ENCODE measurements at places on chromosomes 3 and 15.

DNA sequence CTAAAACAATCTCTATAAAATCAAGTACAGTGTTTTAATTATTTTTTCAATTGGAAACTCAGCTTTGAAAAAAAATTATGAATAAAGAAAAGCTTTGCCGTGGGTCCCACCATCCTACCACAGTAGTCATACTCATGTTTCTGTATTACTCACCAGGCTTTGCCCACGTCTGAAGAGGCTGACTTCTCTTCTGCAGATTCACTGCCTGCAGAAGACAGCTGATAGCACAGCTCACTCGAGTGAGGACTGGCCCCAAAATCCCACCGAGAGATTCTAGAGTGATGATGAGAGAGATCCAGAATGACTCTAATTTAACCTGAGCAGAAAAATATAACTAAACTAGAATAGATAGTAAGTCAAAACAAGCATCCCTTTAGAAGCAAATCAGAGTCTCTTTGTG is 11.9 kb downstream of the C2CD4B start:
- no peak for DNase-seq

GRCh38 chr15:57130956-57131355 is 212.5 kb downstream of the TCF12 start:
- no peak for DNase-seq

- DNase-seq = peak; percentile 54
These were observed 7.7 kb downstream of the CCR5 start for GRCh38 chr3:46378426-46378942.

DNA sequence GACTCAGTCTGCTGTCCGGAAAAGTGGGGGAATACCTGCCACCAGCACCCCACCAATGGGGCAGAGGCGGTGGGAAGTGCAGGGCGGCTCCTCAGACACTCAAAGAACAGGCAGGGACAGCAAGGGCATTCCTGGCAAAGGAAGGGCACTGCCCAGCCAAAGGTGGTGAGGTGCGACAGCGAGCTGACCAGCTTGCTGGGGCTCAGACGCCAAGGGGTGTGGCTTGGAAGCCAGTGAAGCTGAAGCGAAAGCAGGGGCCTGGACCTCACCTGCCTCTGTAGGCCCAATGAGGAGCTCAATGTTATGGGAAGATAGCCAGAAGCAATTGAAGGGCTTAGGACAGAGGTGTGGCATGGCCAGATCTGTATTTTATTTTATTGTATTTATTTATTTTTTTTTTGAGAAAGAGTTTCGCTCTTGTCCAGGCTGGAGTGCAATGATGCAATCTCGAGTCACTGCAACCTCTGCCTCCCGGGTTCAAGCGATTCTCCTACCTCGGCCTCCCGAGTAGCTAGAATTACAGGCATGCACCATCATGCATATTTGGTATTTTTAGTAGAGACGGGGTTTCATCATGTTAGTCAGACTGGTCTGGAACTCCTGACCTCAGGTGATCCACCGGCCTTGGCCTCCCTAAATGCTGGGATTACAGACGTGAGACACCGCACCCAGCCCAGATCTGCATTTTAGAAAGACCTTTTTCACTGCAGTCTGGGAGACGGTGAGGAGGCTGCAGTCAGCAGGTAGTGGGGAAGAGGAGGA is 4.4 kb upstream of the LMAN1L start:
- DNase-seq = no peak

GRCh38 chr15:81054236-81054635 is 53.5 kb downstream of the TLNRD1 start:
- no peak for DNase-seq

DNA sequence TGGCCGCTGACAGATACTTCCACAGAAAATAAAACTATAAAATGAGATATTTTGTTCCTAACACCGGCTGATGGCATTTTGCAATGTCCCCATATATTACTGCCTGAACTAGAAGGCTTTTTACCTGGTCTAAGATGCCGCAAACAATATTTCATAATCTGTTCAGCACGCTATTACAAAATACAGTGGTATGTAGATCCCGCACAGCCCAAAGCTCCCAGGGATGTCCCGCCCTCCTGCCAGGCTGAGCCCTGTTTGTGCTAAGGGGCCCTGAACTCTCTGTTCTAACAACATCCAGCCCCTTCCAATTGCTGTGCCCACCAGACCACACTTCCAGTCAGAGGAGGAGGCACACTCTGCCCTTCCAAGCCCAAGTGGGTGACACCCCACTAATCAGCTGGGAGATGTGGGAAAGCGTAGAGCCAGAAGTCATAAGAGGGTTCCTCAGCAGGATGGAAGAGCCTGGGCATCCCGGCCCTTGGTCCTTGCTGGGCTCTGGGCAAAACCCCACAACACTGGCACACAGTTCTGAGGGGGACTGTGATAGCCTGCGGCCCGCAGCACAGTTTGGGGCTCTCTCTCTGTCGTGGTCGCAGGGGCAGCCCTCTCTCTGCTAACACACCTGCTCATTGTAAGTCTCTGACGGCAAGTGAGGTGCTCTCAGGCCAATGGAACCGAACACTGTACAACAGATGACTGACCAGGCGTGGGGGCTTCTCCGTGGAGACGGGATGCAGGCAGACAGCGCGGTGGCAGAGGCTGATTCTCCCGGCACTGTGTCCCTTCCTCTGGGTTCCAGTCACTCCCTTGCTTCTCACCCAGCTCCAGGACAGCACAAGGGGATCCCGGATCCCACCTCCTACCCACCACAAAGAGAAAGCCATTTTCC is 55.2 kb downstream of the PCSK6 start:
- DNase-seq = no peak

GRCh38 chr15:64809649-64810496 is 15.6 kb downstream of the PIF1 start:
- DNase-seq = peak; percentile 42

DNA sequence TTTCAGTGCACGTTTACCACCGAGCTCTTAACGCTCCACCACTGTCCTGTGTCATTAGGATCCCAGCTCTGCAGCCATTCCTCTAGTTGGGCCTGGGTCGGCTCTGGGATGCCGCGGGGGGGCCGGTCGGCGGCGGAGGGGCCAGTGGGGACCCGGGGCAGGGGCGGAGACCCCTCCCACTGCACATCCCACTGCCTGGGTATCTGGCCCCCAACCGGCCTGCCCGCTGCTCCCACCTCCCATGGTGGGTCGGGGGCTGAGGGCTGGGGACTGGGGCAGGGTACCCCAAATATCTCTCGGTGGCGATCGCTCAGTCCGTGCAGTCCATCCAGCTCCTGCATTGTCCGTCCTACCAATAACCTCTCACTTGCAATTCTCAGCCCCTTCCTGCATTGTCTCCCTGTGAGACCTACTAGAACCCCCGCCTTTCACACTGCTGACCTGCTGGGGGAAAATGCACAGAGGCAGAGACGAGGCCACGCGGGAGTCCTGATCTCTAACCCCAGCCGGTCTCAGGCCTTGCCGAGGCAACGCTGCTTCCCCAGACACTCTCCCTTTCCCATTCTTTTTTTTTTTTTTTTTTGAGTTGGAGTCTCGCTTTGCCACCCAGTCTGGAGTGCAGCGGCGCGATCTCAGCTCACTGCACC is 24.0 kb upstream of the MUC20 start:
- no peak for DNase-seq

DNA sequence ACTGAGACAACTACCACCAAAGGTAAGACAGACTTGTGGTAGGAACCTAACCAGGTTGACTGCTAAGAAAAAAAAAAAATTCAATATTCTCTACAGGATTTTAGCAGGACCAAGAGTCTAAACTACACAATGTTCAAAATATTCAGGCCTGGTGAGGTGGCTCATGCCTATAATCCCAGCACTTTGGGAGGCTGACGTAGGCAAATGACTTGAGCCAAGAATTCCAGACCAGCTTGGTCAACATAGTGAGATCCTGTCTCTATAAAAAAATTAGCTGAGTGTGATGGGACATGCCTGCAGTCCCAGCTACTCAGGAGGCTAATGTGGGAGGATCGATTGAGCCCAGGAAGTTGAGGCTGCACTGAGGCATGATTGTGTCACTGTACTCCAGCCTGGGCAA is 341.6 kb upstream of the WNT5A start:
- no peak for DNase-seq

DNA sequence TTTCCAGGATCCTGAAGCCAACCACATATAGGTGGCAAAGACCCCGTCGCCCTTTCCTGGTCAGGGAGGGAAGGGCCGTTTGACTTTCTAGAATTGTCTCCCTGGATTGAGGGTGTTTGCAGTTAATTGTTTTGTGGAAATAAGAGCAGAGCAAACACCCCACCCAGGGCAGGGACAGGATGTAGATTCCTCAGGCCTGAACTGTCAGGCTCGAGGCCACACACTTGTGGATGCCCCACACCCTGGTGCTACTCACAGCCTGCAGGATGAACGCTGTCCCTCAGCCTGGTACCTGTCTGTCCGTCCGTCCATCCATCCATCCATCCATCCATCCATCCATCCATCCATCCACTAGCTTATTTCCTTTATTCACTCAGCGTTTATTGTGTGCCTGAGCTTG is 29.9 kb upstream of the FLNB start:
- no peak for DNase-seq

DNA sequence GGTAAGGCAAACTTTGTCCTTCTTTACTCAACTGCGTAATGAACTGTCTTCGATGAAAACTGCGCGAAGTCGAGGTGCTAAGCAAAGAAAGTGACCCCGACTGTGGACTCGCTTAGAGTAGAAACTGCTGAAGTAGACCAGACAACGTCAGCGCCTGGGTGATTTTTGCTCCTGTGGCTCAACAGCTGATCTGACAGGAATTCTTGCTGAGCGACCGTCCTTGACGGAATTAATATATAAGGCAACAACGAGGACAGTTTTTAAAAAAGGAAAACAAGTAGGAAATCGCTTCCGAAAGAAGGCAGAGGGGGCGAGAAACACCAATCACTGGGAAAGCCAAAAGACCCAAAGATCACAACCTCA is 541 bp downstream of the RPS27L start:
- peak; percentile 2 for DNase-seq

- no peak for DNase-seq
These were observed 69.8 kb upstream of the GCNT3 start for GRCh38 chr15:59541750-59542149.

- no peak for DNase-seq
These were observed 56.7 kb upstream of the RNF7 start for GRCh38 chr3:141681390-141681780.

DNA sequence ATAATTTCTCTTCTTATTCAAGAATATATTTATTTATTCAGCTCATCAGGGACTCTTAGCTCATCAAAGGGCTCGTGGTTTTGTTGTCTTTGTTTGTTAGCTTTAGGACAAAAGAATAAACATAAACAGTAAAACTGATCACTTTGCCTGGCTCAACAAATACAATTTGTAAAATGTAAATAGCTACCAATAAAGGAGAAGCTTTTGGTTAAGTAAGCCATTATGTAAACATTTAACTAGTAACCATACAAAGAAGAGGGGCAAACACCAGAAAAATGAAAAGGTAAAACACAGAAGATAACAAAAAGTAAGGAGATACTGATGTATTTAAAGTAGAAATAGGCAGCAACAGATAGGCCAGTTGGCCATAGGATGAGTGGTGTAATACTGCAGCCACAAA is 761.7 kb downstream of the ROBO1 start:
- no peak for DNase-seq

DNA sequence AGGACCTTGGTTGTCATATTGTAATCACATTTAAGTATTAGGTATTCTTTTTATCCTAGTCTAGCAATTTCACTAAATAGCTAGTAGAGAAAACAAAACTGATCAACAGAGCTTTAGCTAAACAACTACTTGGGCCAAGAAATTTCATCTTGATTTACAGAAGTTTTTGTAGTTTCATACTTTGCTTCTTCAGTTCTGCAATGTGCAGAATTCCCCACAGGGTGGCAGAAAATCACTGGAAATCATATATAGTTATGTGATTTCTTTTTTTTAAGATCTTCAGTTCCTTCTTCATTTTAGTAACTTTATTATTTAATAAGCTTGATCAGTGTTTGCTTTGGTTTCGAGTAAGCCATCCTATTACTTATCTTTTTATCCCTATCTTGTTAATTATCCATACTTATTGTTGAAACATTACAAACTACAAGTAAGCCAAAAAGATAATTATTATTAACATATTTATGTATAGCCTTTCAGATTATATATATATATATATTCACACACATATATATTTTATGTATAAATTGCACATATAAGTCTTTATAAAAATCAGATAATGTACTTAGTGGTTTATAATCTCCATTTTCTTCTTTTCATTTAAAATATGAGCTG is 2.2 kb upstream of the BNIP2 start:
- peak; percentile 48 for DNase-seq

GRCh38 chr15:42175671-42176070 is 19.2 kb upstream of the PLA2G4F start:
- no peak for DNase-seq

- no peak for DNase-seq
These were observed 1001.3 kb downstream of the PLOD2 start for GRCh38 chr3:145159640-145160039.

DNA sequence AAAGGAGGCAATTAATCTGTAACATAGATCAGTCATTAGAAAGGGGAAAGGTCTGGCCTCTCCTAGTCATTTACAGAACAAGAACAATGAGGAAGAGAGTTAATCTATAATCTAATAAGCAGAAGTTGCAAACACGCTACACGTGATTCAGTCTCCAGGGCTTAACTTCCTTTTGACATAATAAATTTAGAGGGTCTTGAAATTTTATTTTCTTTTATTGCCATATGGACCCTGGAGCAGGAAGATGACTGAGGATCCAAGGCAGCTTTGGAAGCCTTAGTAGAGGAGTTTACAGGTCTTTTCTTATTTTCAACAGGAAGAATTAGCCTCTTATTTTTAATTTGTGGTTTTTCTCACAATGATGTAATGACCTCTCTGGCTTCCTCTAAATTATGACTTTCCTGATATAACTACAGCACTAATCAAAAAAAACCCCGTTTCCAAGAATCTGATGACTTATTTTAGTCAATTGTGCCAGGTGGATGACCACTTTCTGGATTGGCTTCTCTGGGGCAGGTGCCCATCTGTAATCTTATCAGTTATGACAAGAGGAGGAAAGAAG is 32.2 kb downstream of the ADGRG7 start:
- no peak for DNase-seq

GRCh38 chr3:78049521-78049920 is 1009.6 kb downstream of the ROBO2 start:
- no peak for DNase-seq

DNA sequence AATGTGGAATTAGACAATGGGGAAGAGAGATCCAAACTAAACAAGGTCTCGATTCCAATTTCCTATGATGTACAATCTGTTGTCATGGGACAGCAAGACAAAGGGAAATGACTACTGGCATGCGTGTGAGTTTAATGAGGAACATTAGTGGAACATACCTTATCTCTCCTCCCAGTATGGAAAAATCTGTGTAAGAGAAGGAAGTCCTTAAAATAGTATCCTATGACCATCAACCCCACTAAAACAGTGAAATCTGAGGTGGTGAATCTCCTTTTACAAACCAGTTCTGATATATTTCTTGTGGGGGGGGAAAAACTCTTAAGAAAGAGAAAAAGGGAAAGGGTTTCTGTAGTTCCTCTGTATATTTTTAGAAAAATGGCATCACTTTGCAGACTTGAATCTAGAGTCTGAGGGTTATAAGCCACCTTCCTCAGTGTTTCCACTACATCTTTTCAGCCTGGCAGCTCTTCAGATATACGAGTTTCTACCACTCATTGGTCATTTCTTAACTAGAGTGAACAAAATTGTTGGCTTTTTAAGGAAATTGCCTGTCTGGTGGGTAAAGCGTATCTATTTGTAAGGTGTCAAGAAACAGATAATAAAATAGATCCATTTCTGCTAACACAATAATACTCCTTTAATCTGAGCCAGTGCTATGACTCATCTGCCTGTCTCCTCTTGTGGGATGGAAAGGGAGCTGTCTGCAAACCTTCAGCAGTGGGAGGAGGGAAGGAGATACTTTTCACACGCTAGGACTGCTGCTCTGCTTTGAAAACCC is 3.0 kb upstream of the TNFAIP8L3 start:
- no peak for DNase-seq

- DNase-seq = no peak
These were observed 525.5 kb upstream of the BCHE start for GRCh38 chr3:166362698-166363097.
